Retinal pigment epithelial cell (primary cell): ENCODE measurements at places on chromosomes 2 and 18.
A peak's percentile ranks its signal among the peaks of the same experiment; 100 is the strongest.

DNA sequence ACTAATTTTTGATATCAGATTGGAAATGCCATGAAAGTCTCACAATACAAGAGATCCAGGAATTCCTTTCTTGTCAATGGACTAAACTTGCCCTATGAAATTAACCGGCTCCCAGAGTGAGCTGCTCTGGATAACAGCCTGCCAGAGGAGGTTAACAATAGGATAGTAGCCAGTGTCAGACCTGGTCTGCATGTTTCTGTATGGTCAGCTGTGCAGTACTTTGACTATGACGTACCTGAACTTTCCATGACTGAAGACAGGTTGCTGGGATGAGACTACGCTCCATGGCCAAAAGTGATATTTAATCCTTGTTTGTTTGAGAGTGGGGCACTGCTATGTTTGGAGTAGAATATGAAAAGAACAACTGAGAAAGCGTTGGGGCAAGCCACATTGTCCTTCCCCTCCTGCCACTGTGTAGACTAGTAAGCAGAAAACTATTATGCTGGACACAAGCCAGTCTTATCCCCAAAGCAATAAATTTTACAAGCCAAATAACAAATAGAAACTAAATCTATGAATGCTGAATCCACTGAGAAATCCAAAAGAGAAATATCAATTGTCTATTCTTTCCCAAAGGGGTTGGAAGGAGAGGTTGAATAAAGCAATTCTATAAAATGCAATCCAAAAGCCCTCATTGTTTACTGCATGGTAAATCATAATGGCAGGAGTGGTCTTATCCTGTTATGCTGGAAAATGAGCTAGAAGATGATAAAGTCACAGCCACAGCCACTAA is 115.5 kb upstream of the CYP26B1 start:
- no peak for DNase-seq

DNA sequence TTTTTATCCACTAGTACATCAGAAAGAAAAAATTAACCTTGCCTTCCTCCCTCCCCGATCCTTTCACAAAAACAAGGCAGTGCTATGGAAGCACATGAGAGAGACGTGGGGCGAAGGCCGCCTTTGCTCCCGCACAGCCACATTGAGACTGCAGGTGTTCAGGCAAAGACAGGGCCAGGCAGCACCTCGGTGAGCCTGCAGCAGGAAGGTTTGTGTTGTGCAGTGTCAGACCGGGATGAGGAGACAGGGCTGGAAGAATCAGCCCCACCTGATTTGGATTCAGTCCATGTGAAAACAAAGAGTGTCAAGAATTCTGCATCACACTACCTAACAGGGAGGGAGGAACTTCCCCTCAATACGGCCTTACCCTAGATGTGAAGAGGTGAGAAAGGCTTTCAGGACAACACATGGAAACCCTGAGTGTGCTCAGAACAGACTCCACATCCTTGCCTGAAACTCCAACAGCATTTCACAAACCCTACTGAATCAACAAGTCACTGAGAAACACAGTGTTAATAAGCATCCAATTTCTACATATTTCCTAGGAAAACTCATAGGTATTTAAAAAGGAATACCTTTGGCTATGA is 59.6 kb downstream of the HDAC4 start:
- DNase-seq = no peak

DNA sequence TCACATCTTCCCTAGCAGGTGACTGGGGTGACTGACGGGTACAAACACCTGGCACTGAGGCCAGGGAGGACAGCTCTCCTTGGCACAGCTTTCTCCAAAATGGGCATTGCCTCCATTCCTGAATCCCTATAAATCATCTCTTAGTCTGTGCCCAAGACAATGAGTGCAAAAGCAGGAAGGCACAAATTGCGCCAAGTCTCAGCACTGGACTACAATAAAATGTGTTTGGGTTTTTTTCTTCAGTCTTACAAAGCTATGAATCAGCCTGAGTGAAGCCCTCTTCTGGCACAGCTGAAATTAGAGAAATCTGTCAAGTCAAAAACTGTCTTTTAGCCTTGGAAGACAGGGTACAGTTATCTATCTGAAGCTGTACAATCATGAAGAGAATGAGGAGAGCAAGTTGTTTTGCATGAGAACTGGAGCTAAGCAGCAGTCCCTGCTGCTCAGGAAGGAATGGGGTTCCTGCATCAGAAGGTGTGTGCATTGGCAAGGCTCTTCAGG is 90.8 kb downstream of the EPB41L3 start:
- no peak for DNase-seq

- DNase-seq = no peak
Measured at GRCh38 chr2:147827088-147827375, 17.8 kb upstream of the ACVR2A start.

- DNase-seq = peak; percentile 37
Measured at GRCh38 chr2:74690571-74690970, 36.5 kb downstream of the SEMA4F start.

GRCh38 chr18:55314031-55314430 is 274.0 kb downstream of the TCF4 start:
- no peak for DNase-seq

- DNase-seq = no peak
Measured at GRCh38 chr2:96525211-96525507, 11.4 kb upstream of the ARID5A start.

- DNase-seq = no peak
Measured at GRCh38 chr2:217289907-217290280, 430.0 kb upstream of the TNP1 start.

DNA sequence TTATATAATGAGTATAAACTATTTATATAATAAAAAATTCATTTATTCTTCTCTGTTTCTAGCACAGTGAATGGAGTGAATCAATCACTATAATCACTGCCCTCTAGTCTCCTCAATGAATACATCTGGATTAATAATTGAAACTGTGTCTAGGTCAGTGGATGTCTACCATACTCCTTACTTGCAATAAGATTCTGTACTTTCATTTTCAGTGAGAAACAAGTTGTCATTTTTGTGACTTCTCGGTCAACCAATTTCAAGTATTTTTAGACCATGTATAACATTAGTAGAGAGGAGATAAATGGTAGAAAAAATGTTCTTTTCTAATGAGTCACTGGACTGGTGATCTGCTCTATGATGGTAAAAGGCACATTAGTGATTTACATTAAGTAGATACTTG is 799.6 kb upstream of the CHAC2 start:
- DNase-seq = no peak

GRCh38 chr2:156532989-156533388 is 96.8 kb downstream of the GPD2 start:
- DNase-seq = no peak

DNA sequence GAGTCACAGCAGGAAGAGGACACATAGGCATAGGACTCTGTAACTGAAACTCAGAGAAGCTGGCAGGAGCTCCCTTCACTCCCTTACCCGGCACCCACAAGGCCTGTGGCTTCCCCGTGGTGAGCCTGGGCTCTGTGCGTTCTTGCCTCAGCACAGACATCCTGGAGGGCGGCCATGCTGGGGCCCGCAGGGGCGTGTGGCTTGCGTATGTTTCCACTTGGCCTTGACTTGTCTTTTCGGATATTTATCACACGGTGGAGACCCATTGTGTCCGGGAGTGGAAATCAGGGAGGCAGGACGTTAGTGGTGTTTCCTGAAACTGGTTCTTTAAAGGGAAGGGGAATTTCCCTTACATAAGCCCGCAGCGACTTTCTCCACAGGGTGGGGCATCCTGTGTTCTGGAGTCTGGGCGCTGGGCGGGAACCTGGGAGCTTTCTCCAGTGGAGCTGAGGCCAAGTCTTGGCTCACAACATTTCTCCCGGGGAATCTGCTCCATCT is 49.9 kb upstream of the EML6 start:
- no peak for DNase-seq

- no peak for DNase-seq
Measured at GRCh38 chr2:3189076-3189591, 188.5 kb downstream of the EIPR1 start.

DNA sequence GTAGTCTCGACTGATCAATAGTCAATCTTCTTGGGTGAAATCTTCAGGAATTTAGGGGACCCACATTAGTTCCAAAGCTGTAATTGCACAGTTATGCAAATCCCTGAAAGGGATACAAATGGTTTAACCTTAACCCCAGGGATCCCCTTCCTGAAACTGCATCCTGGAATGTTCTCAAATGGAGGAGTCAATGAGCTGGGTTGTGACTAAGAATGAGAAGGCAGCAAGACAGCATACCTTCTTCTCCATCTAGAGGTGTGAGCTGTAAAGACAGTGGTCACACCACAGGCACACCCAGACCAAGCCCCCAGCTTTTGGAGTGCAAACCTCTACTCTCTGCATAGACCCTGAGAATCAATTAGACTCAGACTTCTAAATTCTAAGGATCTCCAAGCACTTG is 164.7 kb upstream of the MEIS1 start:
- DNase-seq = no peak

DNA sequence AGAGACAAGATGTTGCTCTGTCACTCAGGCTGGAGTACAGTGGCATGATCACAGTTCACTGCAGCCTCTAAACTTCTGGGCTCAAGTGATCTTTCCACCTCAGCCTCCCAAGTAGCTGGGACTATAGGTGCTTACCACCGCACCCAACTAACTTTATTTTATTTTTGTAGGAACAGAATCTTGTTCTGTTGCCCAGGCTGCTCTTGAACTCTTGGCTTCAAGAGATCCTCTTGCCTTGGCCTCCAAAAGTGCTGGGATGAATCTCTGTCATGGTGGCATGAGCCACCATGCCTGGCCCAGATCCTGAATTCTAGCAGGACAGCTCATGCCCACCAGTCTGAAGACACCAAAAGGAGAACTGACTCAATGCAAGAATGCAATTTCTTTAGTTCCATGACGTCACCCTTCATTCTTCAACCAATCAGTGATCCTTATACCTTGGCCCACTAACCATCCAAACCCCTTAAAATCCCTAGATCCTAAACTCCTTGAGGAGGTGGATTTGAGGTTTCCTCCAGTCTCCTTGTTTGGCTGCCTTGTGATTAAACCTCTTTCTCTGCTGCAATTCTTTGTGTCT is 25.6 kb upstream of the CXXC1 start:
- DNase-seq = no peak

GRCh38 chr2:168850846-168851245 is 39.4 kb downstream of the SPC25 start:
- DNase-seq = no peak

GRCh38 chr18:57060814-57061213 is 86.1 kb upstream of the BOD1L2 start:
- DNase-seq = no peak

DNA sequence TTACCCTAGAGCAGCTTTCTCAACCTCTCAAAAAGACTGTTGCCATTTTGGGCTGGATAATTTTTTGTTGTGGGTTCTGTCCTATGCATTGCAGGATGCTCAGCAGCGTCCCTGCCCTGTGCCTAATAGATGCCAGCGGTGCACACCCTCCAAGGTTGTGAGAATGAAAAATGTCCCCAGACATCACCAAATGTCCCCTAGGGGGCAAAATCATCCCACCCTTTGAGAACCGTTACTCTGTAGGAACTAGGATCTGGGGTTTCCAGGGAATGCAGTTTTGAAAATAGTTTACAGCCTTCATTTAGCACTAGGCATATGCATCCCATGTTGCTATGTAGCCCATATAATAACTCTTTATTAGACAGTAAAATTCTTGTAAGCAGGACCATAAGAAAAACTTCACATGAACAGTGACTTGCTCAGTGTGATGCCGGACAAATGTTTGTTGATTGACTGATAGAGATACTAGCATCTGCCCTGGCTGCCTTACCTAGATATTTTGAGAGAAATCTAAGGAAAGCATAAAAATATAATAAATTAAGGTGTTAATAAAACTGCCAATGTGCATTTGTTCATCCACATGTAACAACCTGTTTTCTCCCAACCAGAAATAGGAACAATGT is 79.2 kb upstream of the EPC2 start:
- DNase-seq = no peak

DNA sequence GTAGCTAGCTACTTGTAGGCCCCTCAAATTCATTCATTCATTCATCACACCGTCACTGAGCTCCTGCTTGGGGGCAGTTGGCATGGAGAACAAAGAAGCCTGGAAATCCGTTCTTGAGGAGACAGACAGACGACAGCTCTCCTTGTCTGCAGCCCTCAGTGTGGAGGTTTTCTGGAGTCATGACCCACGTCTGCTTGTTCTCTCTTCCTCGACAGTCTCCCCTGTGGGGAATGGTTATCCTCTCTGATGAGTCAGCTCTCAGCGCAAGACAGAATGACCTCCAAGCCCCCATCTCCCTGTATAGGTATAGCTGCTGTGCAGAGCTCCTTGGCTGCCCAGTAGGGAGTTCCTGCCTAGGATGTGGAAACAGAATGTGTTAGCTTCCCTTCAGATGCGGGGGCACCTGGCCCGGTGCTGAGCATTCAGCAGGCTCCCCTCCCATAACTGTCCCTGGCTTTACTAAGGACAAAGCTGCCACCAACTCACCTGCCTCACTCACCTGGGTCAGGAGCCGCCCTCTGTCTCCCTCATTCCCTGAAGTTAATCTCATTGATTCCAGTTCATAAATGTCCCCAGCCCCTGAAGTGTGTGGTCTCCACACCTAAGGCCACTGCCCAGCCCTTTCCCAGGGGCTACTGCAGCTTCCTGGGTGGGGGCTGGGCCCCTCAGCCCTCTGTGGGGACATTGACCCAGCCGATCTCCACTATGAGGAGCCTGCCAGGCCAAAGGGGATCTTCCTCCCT is 124.7 kb downstream of the ACKR3 start:
- no peak for DNase-seq

GRCh38 chr2:236702657-236703372 is 133.2 kb downstream of the ACKR3 start:
- DNase-seq = no peak
